ENCODE measurements at places on chromosomes 12 and 14.

GRCh38 chr12:42097971-42098370 is 46.7 kb downstream of the GXYLT1 start:
- DNase-seq = no peak

GRCh38 chr14:75978249-75978731 is 3.5 kb downstream of the TGFB3 start:
- no peak for DNase-seq

DNA sequence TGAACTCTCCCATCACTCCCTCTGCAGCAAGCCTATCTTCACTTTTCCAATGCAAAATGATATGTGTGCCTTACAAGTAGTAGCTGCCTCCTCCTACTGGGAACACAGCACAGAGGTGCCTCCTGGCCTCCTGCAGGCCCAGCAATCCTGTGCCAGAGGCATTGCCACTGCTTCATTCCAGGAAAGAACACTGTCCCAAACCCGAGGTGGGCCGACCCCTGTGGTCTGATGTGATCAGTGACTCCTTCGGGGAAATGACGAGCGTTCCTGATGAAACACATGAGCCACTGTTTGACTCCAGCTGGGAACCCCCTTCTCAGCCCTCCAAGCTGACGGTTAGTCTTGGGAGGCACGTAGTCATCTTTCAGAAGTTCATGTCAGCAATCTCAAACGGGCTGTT is 19.5 kb downstream of the PSMC1 start:
- DNase-seq = no peak

DNA sequence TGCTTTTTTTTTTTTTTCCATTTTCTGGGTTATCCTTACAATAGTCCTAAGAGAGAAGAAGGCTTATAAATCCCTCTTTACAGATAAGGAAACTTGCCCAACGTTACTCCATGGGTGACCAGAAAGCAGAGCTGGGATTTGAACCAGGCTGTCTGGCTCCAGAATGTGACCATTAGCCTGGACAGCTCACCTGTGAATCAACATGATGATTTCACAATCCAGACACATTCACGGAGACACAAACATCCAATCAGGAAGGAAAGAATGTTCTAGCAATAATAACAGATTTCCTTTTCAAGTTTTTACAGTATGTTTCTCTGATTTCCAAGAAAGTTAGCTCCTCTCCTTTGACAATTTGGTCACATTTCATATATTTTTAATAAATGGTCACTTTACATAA is 118.3 kb downstream of the GALC start:
- no peak for DNase-seq

GRCh38 chr12:45599196-45599595 is 130.3 kb upstream of the ARID2 start:
- no peak for DNase-seq

- no peak for DNase-seq
Measured at GRCh38 chr12:121874071-121874470, 14.5 kb upstream of the PSMD9 start.

GRCh38 chr14:75069811-75070145 is 337 bp downstream of the ZC2HC1C start:
- DNase-seq = no peak

GRCh38 chr12:39675263-39675662 is 55.7 kb upstream of the ABCD2 start:
- DNase-seq = no peak

GRCh38 chr14:37992499-37992898 is 215.2 kb upstream of the SSTR1 start:
- no peak for DNase-seq

DNA sequence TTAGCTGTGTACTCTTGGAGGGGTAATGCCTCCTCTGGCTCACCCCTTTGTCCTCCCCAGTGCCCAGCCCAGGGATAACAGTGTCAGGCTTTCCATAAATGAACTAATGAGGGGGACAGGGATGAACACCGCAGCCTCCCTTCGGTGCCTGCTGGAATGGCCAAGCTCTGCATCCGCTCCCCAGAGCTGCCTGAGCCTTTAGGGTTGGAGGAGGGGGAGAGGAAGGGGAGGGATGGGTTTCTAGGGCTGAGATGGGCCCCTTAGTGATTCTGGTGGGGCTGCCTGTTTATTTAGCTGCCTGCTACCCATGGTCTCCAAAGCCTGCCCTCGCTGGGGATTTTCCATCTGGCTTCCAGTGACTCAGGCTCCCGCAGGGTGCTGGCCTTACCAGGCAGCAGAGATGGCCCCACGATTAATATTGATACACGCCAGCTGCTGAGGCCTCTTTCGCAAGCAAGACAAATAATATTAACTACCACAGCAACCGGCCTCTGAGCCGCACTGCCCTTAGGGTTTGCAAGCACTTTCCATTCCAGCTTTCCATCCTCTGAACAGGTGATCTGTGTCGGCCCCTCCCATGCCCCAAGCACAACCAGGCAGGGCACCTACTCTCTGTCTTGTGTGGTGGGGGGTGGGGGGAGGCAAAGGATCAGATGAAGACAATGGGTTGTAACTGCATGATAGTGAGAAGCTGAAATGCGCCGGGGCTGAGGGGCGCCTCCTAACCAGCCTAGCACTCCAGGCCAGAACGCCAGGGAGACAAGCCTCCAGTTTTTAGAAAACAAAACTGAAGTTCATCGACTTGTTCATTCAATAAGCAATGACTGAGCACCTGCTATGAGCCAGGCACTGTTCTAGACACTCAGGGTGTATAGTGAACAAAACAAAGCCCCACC is 56.7 kb downstream of the C14orf132 start:
- no peak for DNase-seq

DNA sequence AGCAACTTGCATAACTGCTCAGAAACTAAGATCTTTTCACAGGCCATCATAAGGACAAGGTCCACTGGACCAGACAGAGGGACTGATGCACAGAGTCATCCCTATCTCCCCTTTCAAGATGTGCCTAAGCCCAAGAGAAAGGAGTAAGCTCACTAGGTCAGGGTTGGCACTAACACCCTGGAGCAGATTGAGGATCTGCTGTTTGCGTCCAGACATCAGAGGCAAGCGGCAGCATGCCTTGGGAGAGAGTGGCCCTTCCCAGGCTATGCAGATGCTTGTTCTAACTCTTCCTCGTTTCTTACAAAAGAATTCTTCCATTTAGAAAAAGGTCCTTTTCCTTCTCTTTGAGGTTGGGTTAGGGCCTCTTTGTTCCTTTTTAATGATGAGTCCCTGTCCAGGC is 187.2 kb downstream of the KCNA5 start:
- no peak for DNase-seq

- DNase-seq = no peak
Measured at GRCh38 chr14:87529081-87529480, 463.9 kb downstream of the GALC start.

- no peak for DNase-seq
Measured at GRCh38 chr14:104877066-104877805, 12.2 kb downstream of the CEP170B start.

- no peak for DNase-seq
Measured at GRCh38 chr12:28569698-28570411, 379.6 kb downstream of the CCDC91 start.

GRCh38 chr12:65560286-65560685 is 264.0 kb upstream of the HMGA2 start:
- DNase-seq = no peak

- DNase-seq = no peak
Measured at GRCh38 chr14:93924592-93925355, 2.4 kb upstream of the FAM181A start.

DNA sequence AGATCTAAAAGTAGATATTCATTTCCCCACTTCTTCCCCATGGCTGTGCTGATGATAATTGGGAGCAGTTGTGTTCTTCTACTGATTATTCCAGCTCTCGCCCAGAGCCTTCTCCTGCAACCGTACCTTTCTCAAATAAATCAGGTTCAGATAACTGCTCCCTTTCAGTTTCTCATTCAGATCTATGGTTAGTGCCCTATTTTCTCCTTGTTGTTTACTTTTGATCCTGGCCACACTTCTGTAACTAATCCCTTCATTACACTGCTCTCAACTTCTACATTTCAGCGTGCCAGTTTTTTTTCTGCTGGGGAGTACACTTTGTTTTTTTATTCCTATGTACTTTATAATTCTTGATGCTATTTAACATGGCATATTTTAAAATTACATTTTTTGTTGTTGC is 2.8 kb upstream of the STRAP start:
- no peak for DNase-seq

DNA sequence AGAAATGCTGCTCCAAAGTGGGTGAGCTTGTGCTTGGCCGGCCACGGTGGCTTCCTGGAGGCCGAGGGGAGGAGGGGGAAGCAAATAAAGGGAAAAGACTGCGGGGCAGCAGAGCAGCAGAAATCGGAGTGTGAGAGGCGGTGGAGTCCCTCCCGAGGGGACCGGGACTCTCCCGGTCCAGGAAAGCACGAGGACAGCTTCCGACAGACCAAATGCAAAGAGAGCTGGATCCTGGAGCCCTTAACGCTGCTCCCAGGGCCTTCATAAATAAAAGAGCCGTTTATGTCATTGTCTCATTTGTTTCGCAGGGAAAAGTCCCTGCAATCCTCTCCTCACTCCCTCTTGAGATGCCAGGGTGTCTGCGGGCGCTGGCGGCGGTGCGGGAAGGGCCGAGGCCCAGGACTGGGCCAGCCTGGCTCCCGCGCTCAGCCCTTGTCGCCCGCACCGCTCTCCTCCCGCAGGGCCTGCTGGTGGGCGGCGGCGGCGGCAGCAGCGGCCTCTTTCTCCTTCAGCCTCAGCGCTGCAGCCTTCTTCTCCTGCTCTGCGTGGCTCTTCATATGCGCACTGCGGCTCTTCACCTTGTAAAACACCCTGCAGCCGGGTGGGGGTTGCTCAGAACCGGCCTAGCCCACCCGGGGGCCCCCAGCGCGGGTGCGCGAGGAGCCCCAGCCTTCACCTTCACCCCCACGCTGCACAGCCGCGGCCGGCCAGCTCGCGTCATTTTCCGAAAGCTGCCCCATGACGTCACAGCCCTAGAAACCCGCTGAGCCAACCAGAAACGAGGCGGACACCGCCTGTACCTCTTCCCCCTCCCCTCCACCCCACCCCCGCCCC is 4.5 kb upstream of the PNMA1 start:
- DNase-seq = no peak

DNA sequence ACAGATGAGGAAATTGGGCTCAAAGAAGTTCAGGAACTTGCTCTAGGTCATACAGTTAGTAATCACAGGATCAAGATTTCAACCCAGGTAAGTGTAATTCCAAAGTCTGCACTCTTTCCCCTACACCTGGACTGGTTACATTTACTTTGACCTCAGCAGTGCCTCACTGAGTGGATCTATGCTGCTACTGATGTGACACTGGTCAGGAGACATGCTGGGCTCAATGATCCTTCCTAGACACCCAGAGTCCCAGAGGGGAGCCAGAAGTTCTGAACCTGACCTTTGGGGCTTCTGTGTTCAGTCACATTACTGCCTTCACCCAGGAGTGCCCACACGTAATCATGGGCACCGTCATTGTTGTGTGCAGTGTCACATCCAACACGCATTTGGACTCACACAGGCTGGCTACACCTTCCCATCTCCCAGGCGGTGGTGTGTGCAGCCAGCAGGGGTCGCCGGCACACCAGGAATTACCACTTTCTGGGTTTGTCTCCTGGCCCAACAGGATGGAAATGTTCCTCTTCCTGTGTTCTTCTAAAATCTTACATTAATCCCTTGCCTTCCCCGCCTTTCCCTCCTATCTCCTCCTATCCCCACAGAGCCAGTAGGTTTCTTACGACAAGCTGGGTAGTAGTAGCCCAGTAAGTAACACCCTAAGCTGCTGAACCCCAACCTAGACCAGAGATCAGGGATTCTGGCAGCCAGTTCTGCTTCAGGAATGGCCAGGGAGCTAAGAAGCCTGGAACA is 25.6 kb downstream of the CALCOCO1 start:
- DNase-seq = peak; percentile 64
